Pancreas (tissue), 10 donors: ENCODE measurements at places on chromosomes 6 and 20. TPM values are rescaled to one million over a fixed set of nuclear protein-coding genes. Genes with fewer than 3 reads are reported as not detected.

GRCh38 chr6:115798229-115798628 is 262.5 kb downstream of the FRK start:
- H3K36me3 ChIP-seq = no peaks in the 10 kb centered on the region
- H3K4me1 ChIP-seq = no peaks in the 10 kb centered on the region
- DNase-seq = no peak
- no peak overlapping the region for H3K4me3 ChIP-seq
- H3K27ac ChIP-seq = no peak overlapping the region
- H3K27me3 ChIP-seq = no peaks in the 10 kb centered on the region

NTSR1 gene
- 0.12 TPM for total RNA-seq

DNA sequence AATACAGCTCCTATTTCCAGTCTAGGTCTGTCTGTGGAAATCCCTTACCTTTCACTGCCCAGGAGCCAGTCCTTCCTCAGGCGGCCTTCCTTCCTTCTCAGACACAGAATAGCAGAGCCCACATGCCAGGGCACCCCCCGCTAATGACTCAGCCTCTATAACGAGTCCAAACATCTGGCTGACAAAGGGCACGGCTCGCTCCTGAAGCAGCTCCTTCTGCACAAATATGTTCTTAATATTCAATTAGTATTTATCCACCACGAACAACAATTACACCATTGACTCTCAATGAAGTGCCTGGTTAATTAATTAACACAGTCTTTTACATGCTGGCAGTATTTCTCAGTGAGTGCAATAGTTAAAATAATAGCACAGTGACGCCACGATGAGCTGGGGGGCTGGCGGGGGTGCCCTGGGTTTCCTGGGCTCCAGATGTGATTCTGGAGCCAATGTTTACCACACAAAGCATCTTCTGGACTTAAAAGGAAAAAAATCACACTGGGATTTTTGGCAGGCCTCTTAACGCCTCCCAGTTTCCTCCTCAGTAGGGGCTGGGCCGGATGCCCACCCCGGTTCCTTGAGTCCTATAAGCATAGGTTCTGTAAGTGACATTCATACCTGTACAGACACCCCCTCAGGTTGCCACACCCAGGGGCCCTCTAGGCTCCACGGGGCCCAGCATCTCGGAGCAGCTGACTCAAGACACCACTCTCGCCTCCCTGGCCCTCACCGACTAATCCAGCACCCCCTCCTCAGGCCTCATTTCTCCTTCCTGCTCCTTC is 158.6 kb upstream of the MLN start:
- H3K4me3 ChIP-seq = no peak overlapping the region
- H3K36me3 ChIP-seq = no peaks in the 10 kb centered on the region
- no peaks in the 10 kb centered on the region for H3K4me1 ChIP-seq
- H3K27ac ChIP-seq = no peak overlapping the region
- no peak for DNase-seq

GRCh38 chr20:57388953-57389694 is 2.1 kb upstream of the RBM38 start:
- no peaks in the 10 kb centered on the region for H3K4me1 ChIP-seq
- H3K27me3 ChIP-seq = no peaks in the 10 kb centered on the region
- DNase-seq = peak; percentile 87
- H3K27ac ChIP-seq = peak overlapping the region; percentile 23
- H3K4me3 ChIP-seq = no peak overlapping the region

AHI1 gene
- 13.0 TPM for total RNA-seq

GRCh38 chr20:2402271-2402980 is 21.7 kb downstream of the TGM6 start:
- H3K4me3 ChIP-seq = no peak overlapping the region
- H3K27ac ChIP-seq = no peak overlapping the region
- no peaks in the 10 kb centered on the region for H3K4me1 ChIP-seq
- H3K27me3 ChIP-seq = no peaks in the 10 kb centered on the region
- H3K36me3 ChIP-seq = no peaks in the 10 kb centered on the region

DNA sequence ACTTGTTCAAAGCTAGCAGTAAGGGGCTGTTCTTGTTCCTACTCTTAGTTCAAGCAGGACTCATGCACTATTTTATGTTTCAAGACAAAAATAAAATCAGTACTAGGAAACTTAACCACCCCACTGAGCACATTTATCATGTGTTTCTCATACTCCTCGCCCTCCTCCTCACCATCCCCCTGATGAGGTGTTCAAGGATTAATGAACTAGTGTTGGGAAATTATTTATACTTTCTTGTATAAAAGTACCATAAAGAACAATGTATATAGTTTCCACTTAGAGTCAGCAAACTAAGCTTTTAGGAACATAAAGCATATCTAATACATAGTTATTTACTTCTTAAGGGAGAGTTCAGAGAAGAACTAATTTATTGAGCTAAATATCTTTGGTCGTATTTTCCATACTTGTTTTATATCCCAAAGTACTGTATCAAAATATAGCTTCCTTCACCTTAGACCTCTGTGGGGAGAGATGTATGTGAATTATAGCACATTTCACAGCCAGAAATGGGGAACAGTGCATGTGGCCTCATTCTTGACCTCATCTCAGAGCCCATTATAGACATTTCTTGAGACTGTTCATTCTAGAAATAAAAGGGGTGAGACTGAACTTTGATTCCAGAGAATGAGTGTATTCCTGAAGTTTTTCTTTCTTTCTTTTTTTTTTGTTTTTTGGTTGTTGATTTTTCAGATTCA is 326.5 kb upstream of the MAP3K7 start:
- no peaks in the 10 kb centered on the region for H3K4me1 ChIP-seq
- H3K27me3 ChIP-seq = no peaks in the 10 kb centered on the region
- no peak overlapping the region for H3K4me3 ChIP-seq
- H3K27ac ChIP-seq = no peak overlapping the region

GSTA2 gene
- total RNA-seq = 54.8 TPM

- peaks cover 15% of the 10 kb centered on the region for H3K4me1 ChIP-seq
- no peak overlapping the region for H3K27ac ChIP-seq
- H3K27me3 ChIP-seq = no peaks in the 10 kb centered on the region
Measured at GRCh38 chr6:52538901-52539354, 37.9 kb downstream of the TRAM2 start.

- no peak for DNase-seq
- H3K4me1 ChIP-seq = no peaks in the 10 kb centered on the region
- H3K27me3 ChIP-seq = no peaks in the 10 kb centered on the region
- H3K27ac ChIP-seq = no peak overlapping the region
- H3K36me3 ChIP-seq = no peaks in the 10 kb centered on the region
- no peak overlapping the region for H3K4me3 ChIP-seq
Measured at GRCh38 chr6:1216488-1216974, 95.4 kb upstream of the FOXQ1 start.

BPIFB1 gene
- total RNA-seq = not detected

DNA sequence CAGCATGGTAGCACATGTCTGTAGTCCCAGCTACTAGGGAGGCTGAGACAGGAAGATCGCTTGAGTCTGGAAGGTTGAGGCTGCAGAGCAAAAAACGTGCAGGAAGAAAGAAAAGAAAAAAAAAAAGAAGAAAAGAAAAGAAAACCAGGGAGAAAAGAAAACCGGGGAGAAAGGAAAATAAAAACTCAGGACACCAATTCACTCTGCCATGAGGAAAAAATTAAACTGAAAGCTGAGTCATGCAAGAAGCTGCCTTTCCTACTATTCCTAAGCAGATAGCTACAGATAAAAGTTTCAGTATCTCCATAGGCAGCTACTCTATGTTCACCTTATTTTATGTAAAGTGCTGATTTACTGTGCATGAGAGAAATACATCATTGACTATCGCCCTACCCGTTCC is 10.5 kb downstream of the PTGIS start:
- H3K4me1 ChIP-seq = no peaks in the 10 kb centered on the region
- H3K36me3 ChIP-seq = no peaks in the 10 kb centered on the region
- no peak overlapping the region for H3K27ac ChIP-seq

SLC22A3 gene
- 0.37 TPM for total RNA-seq

ADTRP gene
- total RNA-seq = 0.13 TPM

ADGRF1 gene
- 0.34 TPM for total RNA-seq

DNA sequence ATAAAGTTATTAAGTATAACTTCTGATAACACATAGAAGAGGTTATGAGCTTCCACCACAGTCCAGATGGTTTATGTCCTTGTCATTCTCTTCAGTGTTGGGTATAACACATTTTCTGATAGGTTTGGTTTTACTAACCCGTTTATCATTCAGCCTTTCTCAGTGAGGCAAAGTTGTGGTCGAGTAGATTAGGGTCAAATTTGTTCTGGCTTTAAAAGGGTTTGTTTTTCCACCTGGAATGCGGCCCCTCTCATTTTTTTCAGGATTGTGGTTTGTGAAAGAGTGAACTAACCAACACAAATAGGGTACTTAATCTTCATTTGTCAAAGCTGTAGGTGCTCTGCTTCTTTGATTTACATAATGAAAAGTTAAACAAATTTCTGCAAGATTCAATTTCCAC is 204.2 kb upstream of the ASCC3 start:
- H3K27ac ChIP-seq = no peak overlapping the region
- no peak for DNase-seq
- H3K4me3 ChIP-seq = no peak overlapping the region
- H3K36me3 ChIP-seq = no peaks in the 10 kb centered on the region
- no peaks in the 10 kb centered on the region for H3K4me1 ChIP-seq
- H3K27me3 ChIP-seq = no peaks in the 10 kb centered on the region

RIN2 gene
- 18.9 TPM for total RNA-seq

- no peak overlapping the region for H3K4me3 ChIP-seq
- no peak for DNase-seq
- H3K27ac ChIP-seq = no peak overlapping the region
Measured at GRCh38 chr6:4879741-4880275, 103.6 kb downstream of the CDYL start.

- no peaks in the 10 kb centered on the region for H3K4me1 ChIP-seq
- no peak overlapping the region for H3K4me3 ChIP-seq
- no peaks in the 10 kb centered on the region for H3K36me3 ChIP-seq
- H3K27ac ChIP-seq = no peak overlapping the region
Measured at GRCh38 chr6:148635070-148635743, 111.6 kb upstream of the UST start.

DNA sequence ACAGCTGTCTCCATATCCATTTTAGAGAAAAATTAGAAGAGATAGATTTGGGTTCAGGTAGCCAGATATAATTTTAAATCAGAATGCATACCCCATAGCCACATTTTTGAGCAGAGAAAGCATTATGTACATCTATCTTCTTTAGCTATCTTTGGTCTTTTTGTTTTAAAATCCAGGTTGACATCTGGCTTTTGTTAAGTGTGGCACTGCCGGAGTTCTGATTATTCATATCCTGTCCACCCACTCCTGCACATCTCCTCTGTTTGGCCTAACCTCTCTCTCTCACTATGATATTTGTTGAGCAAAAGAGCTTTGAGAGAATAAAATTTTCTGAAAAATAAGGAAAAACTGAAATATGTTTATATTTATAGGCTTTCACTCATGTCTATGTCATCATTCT is 189.7 kb downstream of the PACRG start:
- no peaks in the 10 kb centered on the region for H3K36me3 ChIP-seq
- no peak for DNase-seq
- no peaks in the 10 kb centered on the region for H3K4me1 ChIP-seq
- no peak overlapping the region for H3K4me3 ChIP-seq

KIF25 gene
- total RNA-seq = 0.23 TPM

- peaks cover 38% of the 10 kb centered on the region for H3K27me3 ChIP-seq
- no peaks in the 10 kb centered on the region for H3K4me1 ChIP-seq
- no peak overlapping the region for H3K4me3 ChIP-seq
Measured at GRCh38 chr6:27297484-27297856, 14.6 kb downstream of the POM121L2 start.

ADGRB3 gene
- 0.34 TPM for total RNA-seq

DNA sequence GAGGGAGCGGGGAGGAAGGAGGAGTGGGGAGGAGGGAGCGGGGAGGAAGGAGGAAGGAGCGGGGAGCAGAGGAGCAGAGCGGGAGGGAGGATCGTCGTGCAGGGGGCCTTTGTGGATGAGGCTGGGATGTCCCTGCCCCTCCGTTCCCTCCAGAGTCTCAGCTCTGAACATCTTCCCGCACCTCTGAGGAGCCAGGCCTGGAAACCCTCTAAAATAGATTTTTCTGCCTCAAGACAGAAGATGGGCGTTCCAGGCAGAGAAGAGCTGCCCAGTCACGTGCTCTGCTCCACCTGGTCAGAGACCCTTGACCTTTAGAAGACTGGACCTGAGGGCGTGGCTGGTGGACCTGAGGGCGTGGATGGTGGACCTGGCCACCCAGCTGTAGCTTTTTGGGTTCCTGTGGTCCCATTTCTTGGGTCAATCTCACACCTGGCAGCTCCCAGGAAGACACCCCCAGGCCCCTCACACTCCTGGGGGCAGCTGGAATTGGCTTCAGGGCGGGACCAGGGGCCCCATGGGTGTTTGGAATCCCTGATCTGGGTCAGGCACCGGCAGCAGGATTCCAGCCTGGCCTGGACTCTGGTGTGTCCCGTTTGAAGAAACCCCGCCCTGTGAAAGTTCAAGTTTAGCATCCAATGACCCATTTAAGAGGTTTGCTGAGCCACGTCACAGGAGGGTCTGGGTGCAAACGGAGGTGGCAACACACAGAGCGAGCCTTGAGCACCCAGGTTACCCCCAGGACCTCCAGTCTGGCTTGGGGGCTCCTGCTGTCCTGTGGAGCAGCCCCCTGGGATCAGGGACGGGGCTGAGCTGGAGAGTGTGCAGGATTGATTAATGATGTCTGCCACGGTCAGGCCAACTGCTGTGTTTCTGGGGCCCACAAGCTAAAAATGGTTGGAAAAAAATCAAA is 96.9 kb upstream of the BHLHE23 start:
- no peaks in the 10 kb centered on the region for H3K36me3 ChIP-seq
- no peaks in the 10 kb centered on the region for H3K4me1 ChIP-seq
- no peak overlapping the region for H3K4me3 ChIP-seq
- no peaks in the 10 kb centered on the region for H3K27me3 ChIP-seq
- no peak for DNase-seq

SLC13A3 gene
- total RNA-seq = 5.1 TPM

DNA sequence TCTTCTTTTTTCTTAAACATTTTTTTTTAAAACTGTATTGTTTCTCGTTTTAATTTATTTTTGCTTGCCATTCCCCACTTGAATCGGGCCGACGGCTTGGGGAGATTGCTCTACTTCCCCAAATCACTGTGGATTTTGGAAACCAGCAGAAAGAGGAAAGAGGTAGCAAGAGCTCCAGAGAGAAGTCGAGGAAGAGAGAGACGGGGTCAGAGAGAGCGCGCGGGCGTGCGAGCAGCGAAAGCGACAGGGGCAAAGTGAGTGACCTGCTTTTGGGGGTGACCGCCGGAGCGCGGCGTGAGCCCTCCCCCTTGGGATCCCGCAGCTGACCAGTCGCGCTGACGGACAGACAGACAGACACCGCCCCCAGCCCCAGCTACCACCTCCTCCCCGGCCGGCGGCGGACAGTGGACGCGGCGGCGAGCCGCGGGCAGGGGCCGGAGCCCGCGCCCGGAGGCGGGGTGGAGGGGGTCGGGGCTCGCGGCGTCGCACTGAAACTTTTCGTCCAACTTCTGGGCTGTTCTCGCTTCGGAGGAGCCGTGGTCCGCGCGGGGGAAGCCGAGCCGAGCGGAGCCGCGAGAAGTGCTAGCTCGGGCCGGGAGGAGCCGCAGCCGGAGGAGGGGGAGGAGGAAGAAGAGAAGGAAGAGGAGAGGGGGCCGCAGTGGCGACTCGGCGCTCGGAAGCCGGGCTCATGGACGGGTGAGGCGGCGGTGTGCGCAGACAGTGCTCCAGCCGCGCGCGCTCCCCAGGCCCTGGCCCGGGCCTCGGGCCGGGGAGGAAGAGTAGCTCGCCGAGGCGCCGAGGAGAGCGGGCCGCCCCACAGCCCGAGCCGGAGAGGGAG is 580 bp downstream of the VEGFA start:
- H3K27ac ChIP-seq = peak overlapping the region; percentile 100
- H3K36me3 ChIP-seq = no peaks in the 10 kb centered on the region
